ENCODE measurements at places on chromosomes 3 and 15.

DNA sequence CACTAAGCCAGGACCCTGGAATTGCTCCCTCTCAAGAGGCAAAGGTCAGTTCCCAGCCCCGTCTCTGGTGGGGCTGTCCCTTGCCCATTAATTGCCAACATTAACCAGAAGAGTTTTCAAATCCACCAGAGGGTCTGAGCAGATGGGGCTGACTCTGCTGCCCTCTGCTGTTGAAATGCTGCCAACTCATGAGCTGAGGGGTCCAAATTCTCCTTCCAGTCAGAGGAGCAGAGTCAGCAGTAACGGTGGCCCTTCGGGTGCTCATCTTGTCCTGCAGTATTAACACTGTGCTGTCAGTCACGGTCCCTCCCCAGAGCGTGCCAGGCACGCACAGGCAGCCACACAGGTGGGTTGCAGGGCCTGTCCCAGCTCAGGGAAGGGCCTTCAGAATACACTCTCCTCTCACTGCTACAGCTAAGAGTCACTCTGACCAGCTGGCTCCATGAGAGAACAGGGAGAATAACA, 10.7 kb upstream of the SPTBN5 start:
- peak; percentile 61 for DNase-seq

- DNase-seq: no peak
Observed at GRCh38 chr3:62574266-62574898, 201.0 kb upstream of the FEZF2 start.

GRCh38 chr3:126526668-126527005, 2.7 kb downstream of the CHST13 start:
- no peak for DNase-seq

GRCh38 chr15:101338502-101339057, 43.5 kb upstream of the SNRPA1 start:
- DNase-seq: no peak

DNA sequence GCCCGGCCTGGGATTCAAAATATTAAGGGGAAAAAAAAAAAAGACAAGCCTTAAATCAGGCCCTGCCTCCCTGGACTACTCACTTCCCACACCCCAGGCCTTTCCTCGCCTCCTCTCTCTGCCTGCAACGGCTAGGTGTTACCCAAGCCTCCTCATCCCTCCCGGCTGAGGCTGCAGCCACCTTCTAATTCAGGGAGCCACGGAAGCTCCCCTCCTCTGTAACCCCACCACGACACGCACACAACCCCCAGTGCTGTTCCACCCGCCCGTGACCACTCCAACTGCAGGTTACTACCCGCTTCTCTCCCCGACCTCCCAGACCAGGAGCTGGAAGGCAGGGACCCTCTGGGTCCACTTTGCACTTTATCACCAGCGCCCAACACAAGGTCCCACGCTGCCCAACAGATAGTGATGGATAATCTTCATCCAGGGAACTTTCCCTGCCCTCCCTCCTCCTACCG, 936 bp downstream of the KIF7 start:
- DNase-seq: no peak

DNA sequence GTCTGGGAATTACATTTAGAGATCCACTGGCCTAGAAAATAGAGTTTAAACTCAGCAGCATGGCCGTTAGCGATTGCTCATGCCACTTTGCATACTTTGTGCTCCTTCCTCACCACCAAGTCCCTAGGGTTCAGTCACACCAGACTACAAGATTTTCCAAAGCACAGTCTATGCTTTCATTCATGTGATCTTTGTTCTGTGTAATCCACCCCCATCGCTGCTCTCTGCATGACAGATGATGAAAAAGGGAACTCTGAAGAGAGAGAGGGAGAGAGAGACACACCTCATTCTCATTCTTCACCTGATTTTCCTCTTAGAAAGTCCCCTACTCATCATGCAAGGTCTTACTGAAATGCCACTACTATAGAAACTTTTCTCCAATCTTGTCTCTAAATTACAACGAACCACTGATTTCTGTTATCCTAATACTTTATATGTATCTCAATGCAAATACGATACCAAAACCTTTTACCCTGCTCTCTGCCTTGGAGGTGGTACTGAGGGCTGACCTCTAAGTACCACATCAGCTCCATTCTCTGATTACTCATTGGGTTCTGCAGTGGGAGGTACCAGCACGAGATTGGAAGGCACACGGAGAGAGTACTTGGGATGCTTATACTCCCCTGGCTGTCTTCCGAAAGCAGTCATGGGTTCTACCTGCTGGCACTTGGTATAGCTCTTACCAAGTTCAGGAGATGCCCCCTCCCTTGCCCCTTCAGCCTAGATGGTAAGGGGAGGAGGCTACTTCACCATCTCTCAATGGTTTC, 1.1 kb upstream of the PARP15 start:
- no peak for DNase-seq

DNA sequence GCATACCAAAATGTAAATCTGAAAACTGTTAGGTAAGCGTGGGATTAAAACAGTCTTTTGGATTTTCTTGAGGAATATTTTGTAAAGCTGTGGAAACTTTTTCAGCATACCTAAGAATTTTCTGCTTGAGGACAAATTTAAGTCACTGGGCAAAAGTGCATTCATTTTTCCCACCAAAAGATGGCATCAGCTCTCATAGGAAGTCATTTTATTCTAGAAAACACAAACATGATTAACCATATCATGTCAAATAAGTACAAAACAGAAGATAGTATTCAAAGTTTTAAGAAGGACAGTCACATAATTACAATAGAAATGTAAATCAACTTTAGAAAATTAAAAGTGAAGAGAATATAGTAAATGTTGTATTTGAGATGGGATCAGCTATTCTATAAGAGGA, 63.5 kb downstream of the SLC49A4 start:
- no peak for DNase-seq

DNA sequence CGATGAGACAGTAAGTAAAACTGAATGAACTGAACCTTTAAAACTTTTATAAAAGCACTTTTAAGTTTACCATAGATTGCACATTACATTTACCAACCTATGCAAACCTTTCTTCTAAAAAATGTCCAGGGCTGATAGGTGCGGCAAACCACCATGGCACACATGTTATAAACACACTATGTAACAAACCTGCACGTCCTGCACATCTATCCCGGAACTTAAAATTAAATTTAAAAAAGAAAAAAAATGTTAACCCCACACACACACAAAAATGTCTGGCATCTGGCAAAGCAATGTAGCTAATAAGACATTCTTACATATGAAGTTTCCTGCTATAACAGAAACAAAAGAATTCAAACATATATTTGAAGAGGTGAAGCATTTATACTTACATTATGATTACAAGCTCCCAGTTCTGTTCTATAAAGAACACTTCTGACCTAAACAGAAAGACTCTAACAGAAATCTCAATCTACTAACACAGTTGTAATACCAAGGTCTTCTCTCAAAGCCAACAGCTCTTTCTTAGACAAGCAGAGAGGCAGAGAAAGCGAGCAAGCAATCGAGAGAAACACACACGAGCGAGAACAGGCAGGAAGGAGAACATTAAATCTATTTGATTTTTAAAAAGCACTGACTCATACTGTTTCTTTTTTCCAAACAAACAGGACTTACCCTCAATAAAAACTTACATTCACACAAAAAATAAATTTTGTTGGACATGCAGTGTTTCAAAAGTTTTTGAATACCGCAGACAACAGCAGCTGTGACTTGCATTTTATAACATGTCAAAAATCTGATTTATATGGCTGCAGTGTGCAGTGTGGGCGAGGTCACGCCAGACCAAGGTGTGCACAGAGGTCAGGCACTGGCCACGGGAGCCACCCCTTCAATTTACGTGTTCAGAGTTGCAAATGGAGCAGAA, at the start of gene NRG4:
NRG4 (minus strand) TSS at position 798 of the 925 bp plus-strand sequence. CDS start 1,194 bp downstream, outside the sequence.
- no peak for DNase-seq

DNA sequence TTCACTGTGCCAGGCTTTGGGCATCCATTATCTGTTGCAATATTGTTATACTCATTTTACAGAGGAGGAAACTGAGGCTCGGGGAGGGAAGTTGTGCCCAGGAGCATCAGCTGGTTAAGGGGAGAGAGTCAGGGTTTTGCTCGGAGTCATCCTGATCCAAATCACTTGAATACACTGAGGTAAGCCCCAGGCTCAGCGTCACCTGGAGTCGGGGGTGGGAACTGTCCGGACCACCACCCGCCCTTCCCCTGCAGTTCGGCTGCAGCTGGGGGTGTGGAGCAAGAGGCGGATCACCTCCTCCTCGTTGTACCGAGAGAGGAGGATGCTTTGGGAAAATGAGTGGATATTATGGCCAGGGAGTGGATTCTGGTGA, 646 bp downstream of the HRH1 start:
- no peak for DNase-seq

- DNase-seq: no peak
Observed at GRCh38 chr3:65265942-65266590, 578.3 kb upstream of the ADAMTS9 start.

GRCh38 chr15:76312540-76313174, 1.4 kb upstream of the ETFA start:
- no peak for DNase-seq

DNA sequence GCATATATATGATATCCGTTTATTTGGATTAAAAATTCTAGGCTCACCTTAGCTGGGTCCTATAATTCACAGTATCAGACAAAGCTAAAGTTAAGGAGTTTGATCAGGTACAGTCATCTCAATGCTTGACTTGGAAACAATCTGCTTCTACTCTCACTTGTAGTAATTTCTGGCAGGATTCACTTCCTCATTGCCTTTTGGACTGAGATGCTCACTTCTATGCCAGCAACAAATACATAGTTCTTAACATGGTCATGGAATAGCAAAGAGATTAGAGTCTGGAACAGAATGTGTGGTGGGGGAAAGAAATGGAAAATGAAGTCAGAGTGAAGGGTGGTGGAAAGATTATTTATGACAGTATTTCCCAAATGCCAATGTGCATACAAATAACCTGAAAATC, 693.6 kb downstream of the CADM2 start:
- no peak for DNase-seq

DNA sequence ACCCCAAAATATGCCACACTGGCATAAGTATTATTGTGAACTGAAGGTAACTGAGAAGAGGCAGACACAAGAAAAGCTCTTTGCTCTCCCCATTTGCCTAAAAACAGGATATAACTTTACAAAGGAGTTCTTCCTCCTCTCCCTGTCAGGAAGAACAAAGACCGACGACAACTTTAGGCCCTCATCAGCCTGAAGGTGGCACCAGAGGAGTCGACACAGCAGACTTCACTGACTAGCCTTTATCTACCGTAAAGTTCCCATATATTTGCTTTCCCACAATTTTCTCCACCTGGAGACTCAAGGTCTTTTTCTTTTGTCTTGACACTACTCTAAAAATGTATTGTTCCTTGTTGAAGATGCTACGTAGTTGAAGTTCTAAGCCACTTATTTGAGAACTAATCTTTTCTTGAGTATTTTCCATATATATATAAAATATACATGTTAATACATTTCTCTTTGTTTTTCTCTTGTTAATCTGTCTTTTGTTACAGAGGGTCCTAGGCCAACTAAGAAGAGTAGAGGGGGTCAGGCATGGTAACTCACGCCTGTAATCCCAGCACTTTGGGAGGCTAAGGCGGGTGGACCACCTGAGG, 16.2 kb upstream of the XIRP1 start:
- no peak for DNase-seq

DNA sequence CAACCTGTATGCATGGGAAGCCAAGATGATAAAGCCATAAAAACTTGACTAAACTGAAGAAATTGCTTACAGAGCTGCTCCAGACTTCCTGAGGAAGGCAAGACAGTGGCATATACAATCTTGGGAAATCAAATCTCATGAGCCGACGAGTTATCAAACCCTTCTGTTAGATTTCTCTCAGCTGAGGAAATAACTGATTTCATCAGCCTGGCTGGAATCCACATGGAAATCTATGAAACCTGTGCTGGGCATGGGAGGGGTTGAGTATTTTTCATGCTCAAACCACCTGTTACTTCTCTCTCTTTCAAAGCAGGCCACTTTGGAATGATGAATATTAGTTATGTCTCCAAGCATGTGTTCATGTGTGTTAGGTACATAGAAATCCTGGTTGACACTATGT, 727.7 kb downstream of the FHIT start:
- DNase-seq: no peak

- DNase-seq: no peak
Observed at GRCh38 chr3:167346171-167346570, 33.9 kb downstream of the ZBBX start.

DNA sequence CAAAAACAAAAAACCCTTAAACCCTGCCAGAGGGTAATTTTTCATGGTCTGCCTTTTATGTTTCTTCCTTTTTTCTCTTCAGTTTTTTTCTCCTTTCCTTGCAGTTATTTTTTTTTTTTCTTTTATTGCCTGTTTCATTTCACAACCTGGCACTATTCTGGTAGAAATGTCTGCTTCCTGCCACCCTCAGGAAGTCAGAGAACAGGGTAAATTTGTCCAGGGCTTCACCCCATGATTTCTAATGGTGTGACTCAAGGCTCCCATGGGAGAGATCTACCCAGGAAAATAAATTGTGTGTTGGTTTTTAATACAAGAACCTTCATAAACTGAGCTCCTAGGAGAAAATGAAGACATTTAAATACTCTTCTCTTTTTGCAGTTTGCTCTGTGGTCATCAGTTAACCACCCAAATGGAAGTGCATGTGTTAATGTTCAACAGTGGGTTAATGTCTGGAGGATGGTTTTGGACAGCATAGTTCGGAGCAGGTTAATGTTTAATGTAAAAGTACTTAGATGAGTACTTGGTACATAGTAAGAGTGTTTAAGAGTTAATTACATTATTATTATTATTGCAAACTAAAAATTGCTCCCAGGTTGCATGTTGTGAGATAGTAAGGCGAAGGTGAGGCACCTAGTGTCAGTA, 45.9 kb downstream of the CGNL1 start:
- no peak for DNase-seq

DNA sequence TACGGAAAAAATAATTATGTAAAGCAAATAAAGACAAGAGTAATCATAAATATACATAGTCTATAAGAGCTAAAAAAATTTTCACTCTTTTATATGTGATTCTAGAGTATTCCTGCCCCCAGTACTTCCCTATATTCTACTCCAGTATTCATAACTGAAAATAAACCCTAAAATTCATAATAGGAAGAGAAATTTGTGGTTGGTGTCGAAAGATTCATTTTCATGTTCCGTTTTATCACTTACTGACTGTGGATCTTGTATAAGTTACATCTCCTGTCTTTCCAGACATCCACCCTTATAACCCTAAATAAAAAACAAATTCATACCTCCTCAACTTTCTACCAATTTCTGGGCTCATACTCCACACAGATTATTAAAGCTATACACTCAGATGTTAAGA, 16.0 kb upstream of the MBNL1 start:
- DNase-seq: no peak

- no peak for DNase-seq
Observed at GRCh38 chr3:142940000-142940399, 23.5 kb downstream of the PAQR9 start.

DNA sequence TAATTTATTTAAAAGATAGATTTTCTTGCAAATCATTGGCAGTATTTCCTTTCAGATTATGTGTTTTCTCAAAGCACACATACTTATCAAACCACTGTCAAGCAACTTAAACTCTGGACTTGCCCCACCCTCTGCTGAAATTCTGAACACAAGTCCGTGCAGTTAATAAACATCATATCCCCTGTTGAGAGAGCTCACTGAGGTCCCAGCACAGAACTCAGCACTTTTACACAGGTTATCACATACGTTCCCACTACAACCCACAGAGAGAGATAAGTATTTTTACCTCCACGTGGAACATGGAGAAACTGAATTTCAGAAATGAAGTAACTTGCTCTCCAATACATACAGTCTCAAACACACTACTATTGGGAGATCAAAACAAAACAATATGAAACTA, 267.6 kb upstream of the IGF1R start:
- DNase-seq: no peak

GRCh38 chr15:70892912-70893560, 410 bp downstream of the LRRC49 start:
- DNase-seq: no peak

Data from activated CD8-positive, alpha-beta memory T cell treated with anti-CD3 and anti-CD28 coated beads for 1 hour (primary cell).